Fibroblast of lung (primary cell): ENCODE measurements at places on chromosomes 3 and 15.

- DNase-seq = no peak
These were observed 218.5 kb upstream of the PLSCR5 start for GRCh38 chr3:146823622-146824021.

DNA sequence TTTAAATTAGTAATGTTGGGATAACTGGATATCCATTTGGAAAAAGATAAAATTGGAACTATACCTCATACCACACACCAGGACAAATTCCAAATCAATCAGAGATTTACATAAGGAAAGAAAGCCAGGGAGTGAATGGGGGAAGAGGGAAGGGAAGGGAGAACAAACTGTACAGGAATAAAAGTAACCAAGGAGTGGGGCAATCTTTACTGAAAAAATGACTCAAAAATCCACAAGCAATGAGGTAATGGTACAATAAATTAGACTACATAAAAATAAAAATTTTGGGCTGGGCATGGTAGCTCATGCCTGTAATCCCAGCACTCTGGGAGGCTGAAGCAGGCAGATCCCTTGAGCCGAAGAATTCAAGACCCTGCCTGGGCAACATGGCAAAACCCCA is 82.6 kb downstream of the MLH1 start:
- peak; percentile 58 for DNase-seq

- DNase-seq = no peak
These were observed 8.4 kb downstream of the CHSY1 start for GRCh38 chr15:101243420-101243819.

GRCh38 chr3:69855436-69856162 is 116.3 kb downstream of the MITF start:
- peak; percentile 37 for DNase-seq

DNA sequence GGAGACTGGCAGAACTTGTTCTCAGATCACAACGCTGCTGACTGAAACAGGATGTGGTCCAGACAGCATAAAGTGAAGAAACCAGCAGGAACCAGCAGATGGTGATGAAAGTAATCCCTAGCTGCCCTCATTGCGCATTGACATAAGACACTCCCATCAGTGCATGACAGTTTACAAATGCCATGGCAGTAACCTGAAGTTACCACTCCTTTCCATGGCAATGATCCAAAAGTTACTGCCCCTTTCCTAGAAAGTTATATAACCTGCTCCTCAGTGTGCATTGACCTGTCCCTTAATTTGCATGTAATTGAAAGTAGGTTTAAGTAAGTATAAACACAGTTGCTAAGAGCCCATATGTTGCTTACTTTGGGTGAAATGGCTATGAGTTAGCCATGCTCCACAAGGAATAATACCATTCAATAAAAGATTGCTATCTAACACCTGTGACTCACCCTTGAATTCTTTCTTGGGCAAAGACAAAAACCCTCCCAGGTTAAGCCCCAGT is 149.1 kb upstream of the CD96 start:
- peak; percentile 16 for DNase-seq

DNA sequence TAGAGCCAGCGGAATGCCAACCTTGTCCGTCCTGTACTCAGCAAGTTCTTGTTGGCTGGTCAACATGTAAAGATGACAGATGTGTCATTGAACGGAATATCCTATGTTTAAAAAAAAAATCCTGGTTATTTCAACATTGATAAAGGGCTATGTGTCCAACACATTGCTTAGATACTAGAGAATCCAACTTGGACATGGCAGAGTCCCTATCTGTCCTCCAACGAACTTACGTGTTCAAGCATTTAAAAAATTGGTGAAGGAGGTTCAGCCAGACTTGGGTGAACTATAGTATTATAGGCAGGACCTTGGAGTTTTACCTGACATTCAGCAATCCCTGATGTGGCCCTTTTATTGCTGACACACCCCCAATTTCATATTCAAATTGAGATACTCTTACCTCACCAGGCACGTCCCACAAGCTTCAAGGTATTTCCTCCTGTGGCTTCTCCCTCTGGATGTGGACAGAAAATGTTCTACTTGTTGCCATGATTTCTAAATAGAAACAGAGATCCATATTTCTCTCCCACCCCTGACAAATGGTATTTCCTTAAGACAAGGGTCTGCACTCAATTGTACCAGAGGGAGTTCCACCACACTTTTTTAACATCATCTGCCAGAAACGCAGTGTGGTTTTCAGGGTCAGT is 207.7 kb upstream of the TPM1 start:
- no peak for DNase-seq

GRCh38 chr3:120450600-120451271 is at the start of gene FSTL1:
FSTL1 (minus strand) TSS chr3:120450992; CDS start chr3:120450746, 246 bp downstream.
- DNase-seq = peak; percentile 83

DNA sequence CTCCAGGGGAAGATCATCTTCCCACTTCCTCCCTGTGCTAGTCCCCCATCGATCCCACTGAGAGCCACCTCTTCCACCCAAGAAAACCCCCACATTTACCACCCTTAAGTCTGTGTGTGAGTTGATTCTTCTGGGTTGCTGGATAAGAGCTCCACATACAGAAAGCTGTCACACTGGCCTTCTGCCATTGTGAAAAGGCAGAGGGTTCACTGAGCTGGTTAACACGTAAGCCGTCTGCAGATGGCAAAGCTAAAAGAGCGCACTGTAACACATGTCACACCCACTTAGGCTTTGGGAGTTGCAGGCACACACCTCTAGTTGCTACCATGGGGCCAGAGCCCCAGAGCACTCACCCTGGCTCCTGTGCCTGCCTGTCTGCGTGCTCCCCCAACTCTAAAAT is 309.8 kb upstream of the LRRC3B start:
- DNase-seq = no peak

GRCh38 chr15:55990516-55990915 is 2.9 kb downstream of the NEDD4 start:
- DNase-seq = no peak

- no peak for DNase-seq
These were observed 4.1 kb downstream of the CORO2B start for GRCh38 chr15:68582864-68583263.

DNA sequence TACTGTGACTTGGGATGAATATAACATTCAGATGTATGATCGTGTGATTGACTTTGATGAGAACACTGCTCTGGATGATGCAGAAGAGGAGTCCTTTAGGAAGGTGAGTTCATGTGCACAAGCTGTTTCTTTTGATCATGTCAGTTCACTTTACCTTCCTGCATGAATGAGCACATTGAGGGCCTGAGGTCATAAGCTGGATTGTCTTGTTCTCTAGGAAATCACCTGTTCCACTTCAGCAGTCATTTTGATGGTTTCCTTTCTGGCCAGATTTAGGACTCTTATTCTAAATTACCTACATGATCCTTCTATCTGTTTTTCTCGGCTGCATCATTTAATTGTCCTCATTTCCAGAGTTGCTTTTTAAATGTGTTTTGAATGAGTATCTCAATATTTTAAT is 4.1 kb downstream of the RCN2 start:
- DNase-seq = no peak

DNA sequence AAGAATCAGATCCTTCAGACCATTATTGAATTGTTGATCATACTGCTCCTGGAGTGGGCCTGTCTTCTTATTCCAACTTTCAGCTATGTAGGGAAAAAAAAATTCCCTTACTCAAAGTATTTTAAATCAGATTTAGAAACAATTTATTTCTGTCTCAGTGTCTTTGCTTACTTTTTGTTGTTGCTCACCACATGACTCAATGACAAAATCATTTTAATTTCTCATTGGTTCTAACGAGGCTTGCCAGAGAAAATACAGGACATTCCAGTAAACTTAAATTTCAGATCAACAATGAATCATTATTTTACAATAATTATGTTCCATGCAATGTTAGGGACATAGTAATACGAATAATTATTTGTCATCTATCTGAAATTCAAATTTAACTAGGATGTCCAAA is 748.5 kb upstream of the CBLB start:
- DNase-seq = no peak

DNA sequence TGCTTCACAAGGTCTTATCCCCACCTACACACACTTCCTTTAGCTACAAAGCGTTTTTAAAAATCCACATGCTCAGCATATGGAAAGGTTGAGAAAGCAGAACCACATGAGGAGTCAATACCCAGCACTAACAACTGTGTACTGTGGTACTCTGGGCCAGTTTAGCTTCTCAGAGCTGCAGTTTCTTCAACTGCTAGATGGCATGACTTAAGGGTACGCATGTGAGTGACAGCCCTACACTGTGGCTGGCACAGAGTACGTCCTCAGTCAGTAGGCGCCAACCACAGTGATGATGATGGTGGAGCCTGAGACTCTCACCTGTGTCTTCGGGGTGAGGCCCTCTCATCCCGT is 17.4 kb downstream of the CCDC12 start:
- no peak for DNase-seq

- no peak for DNase-seq
These were observed 339.1 kb downstream of the SATB1 start for GRCh38 chr3:18086078-18086477.

DNA sequence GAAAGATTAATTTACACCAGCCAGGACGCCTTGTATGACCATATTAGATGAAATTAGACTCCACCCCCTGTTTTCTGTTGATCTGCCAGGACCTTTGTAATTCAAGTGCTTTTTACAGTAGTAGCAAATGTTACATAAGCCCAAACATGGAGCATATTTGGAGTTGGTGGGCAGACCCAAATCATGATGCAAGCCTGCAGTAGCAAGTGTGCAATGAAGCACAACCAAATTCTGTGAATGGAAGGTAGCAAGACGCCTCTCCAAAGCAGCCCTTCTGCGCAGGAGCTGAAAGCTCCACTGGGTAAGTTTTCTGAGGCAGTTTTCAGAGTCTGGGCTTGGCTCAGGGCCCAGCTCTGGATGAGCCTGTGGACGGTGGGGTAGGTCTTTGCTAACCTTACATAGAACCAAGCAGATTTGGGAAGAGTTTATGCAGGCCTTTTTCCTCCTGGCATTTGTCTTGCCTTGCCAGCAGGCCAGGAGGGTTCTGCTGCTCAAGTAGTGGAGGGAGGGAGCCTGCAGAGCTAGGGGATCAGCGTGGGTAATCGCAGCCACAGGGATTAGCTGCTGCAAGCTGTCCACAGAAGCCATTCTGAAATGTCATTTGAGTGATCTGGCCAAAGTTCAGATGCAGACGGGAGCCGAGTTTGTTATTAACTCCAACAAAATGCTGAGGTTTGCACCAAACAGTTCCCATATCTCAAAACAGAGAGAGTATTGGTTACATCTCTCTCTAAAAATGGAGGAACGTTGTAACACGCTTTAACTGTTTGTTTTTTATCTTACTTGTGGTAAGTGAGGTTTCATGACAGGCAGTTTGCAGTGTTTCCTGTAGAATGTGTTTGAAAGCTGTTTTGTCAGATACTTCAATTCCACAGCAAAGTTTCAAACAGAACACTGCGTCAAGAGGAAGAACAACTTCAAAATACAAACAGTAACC is 55.4 kb downstream of the PSMD6 start:
- peak; percentile 82 for DNase-seq

DNA sequence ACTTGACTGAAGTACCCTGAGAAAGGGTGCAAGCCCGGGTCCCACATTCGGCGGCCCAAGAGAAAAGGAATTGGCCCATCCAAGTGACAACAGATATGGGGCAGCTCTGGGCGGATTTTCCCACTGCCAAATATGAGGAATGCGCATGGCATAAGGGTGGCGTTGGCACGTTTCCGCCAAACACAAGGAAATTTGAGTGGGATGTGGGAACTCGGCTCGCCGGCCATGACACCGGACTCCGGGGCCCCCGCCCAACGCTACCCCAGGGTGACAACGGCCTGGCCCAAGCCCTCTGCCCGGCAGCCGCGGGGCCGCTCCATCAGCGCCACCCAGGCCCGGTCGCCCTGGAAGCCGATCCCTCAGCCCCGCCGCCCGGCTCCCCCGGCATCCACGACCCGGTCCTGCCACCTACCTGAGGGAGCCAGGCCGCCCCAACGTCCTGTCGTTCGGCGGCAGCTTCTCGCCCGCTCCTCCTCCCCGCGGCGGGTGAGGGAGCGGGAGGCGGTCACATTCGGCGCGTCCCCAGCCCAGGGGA is 449 bp downstream of the RAF1 start:
- DNase-seq = peak; percentile 44

- DNase-seq = no peak
These were observed 447.4 kb upstream of the ROBO1 start for GRCh38 chr3:80215191-80215590.

DNA sequence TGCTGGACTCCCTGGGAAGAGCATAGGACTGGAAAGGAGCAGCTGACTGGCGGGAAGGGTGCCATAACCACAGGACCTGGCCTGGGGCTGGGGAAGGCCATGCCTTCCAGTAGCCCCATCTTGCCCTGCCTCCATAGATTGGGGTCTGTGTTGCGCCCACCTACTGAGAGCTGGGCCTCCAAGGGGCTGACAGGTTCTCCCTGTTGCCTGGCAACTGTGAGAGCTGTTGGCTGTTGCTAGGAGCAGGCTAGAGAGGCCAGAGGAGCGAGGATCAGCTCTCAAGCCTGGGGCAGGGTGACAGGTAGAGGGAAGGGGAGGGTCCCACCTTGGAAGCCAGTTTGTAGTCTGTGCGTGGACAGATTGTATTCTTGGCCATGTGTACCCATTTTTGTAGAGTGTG is 2.8 kb upstream of the GNAI2 start:
- no peak for DNase-seq

GRCh38 chr3:56157693-56158362 is 310.4 kb downstream of the ERC2 start:
- peak; percentile 49 for DNase-seq

DNA sequence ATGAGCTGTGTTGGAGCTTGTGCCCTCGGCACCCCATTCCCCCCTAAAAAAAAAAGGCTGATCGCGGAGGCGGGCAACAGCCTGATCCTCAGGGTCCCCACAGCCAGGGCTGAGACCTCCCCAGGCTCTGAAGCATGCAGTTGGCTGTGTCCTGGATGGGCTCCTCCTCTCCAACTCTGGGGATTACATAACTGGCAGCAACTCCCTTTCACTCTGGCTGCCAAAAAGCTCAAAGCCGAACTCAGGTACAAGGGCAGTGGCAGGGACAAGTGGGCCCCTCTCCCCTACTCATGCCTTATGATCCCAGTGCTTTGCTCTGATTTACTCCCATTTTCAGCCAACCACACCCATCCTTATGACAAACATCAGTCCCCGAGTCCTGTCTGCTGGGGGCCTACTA is 18.3 kb downstream of the TPRA1 start:
- no peak for DNase-seq

DNA sequence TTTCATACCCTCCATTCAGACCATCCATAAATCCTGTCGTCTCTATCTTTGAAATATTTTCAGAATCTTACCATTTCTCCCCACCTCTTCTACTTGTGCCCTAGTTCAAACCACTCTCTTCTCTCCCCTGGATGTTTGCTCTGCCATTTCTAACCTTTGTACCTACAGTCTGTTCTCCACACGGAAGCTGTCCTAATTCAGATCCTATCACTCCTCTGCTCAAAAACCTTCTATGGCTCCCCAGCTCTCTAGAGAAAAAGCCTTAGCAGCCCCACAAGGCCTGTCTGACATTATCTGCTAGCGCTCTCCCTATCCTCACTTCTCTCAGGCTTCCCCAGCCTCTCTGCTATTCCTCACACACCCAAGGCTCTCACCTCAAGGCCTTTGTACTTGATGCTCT is 4.5 kb upstream of the SEMA5B start:
- DNase-seq = no peak

DNA sequence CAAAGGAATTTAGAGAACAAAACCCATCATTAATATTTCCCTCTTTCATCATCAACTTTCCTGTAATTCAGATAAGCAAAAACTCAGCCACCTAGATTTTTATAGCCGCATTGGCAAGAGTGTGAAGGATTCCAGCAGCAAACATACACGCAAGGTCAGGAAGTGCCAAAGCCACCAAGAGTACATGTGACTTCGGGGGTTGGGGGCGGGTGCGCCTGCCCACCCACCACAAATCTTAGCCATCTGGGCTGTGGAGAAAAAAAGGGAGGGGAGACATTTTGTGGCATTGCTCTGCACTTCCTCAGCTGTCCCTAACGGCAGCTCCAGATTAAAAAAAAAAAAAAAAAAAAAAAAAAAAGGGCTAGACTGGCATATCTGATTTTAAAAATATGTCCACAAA is 148.4 kb downstream of the TNIK start:
- no peak for DNase-seq
